ENCODE measurements at places on chromosomes 3 and 15. TPM values are rescaled to one million over a fixed set of nuclear protein-coding genes. Genes with fewer than 3 reads are reported as not detected.

DNA sequence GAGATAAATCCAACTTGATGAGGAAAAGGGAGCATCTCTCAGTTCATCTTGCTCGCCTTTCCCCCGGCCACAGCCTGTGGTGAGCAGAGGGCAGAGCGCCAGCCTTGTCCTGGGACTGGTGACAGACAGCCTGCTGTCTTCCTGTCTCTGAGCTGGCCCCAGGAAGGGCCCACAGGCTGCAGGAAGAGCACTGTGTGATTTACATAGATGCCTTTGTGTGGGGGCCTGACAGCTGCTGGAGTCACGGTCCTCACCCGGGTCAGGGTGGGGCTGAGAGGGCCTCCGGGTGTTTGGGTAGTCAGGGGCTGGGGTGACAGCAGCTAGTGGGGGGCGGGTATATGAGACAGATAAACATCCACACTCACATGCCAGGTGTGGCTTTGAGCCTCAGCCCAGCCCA is 29.3 kb downstream of the PLA2G4D start:
- H3K27me3 ChIP-seq = no peaks in the 10 kb centered on the region
- no peak for DNase-seq
- no peaks in the 10 kb centered on the region for H3K4me1 ChIP-seq
- H3K27ac ChIP-seq = no peak overlapping the region
- H3K36me3 ChIP-seq = no peaks in the 10 kb centered on the region
- no peak overlapping the region for H3K4me3 ChIP-seq

GRCh38 chr3:119206611-119207511 is 33.5 kb downstream of the UPK1B start:
- no peaks in the 10 kb centered on the region for H3K36me3 ChIP-seq
- no peak overlapping the region for H3K4me3 ChIP-seq
- no peak for DNase-seq
- no peaks in the 10 kb centered on the region for H3K4me1 ChIP-seq
- H3K27ac ChIP-seq = no peak overlapping the region

DNA sequence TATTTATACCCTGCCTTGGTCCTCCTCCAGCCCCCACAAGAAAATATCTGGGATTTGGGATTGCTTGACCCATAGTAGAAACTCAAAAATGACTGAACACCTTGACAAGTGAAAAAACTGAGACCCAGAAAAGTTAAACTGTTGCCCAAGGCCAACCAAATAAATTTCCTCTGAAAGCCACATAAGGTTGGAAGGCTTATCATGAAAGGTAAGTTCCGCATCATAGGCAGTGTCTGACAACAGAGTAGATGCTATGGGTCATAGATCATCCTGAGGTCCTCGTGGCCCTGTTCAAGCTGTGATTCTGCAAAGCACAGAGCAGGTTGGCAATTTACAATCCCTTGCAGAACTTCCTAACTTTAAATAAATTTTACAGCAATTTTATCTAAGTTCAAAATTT is 140.8 kb upstream of the TSC22D2 start:
- H3K27me3 ChIP-seq = no peaks in the 10 kb centered on the region
- H3K27ac ChIP-seq = no peak overlapping the region
- DNase-seq = no peak
- no peak overlapping the region for H3K4me3 ChIP-seq
- H3K36me3 ChIP-seq = no peaks in the 10 kb centered on the region

DNA sequence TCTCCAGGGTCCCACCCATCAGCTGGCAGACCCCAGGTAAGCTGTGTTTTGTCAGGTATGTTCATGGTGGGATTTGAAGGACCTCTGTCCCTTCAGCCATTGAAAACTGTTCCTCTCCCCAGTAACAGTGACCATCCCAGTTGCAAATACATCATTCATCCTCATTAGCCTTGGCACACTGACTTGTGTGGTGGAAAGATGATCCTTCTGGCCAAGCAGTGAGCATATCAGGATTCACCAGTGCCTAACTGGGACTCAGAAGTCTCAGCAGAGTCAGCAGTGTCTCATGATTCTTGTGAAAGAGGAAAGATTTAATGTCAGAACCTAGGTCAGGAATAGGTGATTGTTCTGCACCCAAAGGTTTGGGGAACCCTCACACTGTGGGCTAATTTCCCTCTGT is 90.2 kb downstream of the DNAJB8 start:
- H3K4me3 ChIP-seq = no peak overlapping the region
- H3K36me3 ChIP-seq = no peaks in the 10 kb centered on the region
- no peak overlapping the region for H3K27ac ChIP-seq
- H3K4me1 ChIP-seq = no peaks in the 10 kb centered on the region

- H3K4me3 ChIP-seq = no peak overlapping the region
- H3K36me3 ChIP-seq = no peaks in the 10 kb centered on the region
- DNase-seq = no peak
- H3K27me3 ChIP-seq = no peaks in the 10 kb centered on the region
Measured at GRCh38 chr15:98669638-98670037, 21.3 kb downstream of the IGF1R start.

GRCh38 chr3:37652851-37653250 is 208.8 kb upstream of the CTDSPL start:
- H3K27ac ChIP-seq = peak overlapping the region; percentile 45
- H3K36me3 ChIP-seq = no peaks in the 10 kb centered on the region
- no peak for DNase-seq
- H3K4me1 ChIP-seq = peaks cover 2% of the 10 kb centered on the region
- no peaks in the 10 kb centered on the region for H3K27me3 ChIP-seq

- no peaks in the 10 kb centered on the region for H3K36me3 ChIP-seq
- no peak overlapping the region for H3K27ac ChIP-seq
- no peaks in the 10 kb centered on the region for H3K27me3 ChIP-seq
- peak; percentile 75 for DNase-seq
- no peak overlapping the region for H3K4me3 ChIP-seq
Measured at GRCh38 chr3:135895106-135895733, 70.3 kb upstream of the PPP2R3A start.

- H3K27ac ChIP-seq = no peak overlapping the region
- H3K4me1 ChIP-seq = no peaks in the 10 kb centered on the region
- no peak for DNase-seq
- H3K4me3 ChIP-seq = no peak overlapping the region
Measured at GRCh38 chr3:179806177-179806576, 153.3 kb downstream of the USP13 start.

- H3K36me3 ChIP-seq = no peaks in the 10 kb centered on the region
- no peak for DNase-seq
- no peaks in the 10 kb centered on the region for H3K4me1 ChIP-seq
Measured at GRCh38 chr3:126835472-126836219, 131.6 kb downstream of the CHCHD6 start.

- no peak overlapping the region for H3K4me3 ChIP-seq
- H3K27ac ChIP-seq = no peak overlapping the region
- no peak for DNase-seq
- H3K4me1 ChIP-seq = no peaks in the 10 kb centered on the region
Measured at GRCh38 chr3:3353153-3353552, 173.7 kb upstream of the CRBN start.

DNA sequence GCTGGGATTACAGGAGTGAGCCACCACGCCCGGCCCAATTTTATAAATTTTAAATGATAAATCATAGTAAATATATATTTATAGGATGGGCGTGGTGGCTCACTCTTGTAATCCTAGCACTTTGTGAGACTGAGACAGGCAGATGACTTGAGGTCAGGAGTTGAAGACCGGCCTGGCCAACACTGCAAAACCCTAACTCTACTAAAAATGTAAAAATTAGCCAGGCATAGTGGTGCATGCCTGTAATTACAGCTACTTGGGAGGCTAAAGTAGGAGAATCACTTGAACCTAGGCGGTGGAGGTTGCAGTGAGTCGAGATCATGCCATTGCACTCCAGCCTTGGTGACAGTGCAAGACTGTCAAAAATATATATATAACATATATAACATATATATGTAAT is 26.4 kb downstream of the MFN1 start:
- H3K27ac ChIP-seq = no peak overlapping the region
- no peaks in the 10 kb centered on the region for H3K27me3 ChIP-seq
- no peak overlapping the region for H3K4me3 ChIP-seq

- H3K36me3 ChIP-seq = no peaks in the 10 kb centered on the region
- H3K4me3 ChIP-seq = no peak overlapping the region
- H3K27me3 ChIP-seq = no peaks in the 10 kb centered on the region
- H3K27ac ChIP-seq = no peak overlapping the region
Measured at GRCh38 chr3:146148468-146148931, 12.5 kb downstream of the PLOD2 start.

- no peak overlapping the region for H3K4me3 ChIP-seq
- H3K36me3 ChIP-seq = no peaks in the 10 kb centered on the region
- no peaks in the 10 kb centered on the region for H3K27me3 ChIP-seq
- no peak for DNase-seq
Measured at GRCh38 chr3:30437171-30437601, 169.2 kb upstream of the TGFBR2 start.

DNA sequence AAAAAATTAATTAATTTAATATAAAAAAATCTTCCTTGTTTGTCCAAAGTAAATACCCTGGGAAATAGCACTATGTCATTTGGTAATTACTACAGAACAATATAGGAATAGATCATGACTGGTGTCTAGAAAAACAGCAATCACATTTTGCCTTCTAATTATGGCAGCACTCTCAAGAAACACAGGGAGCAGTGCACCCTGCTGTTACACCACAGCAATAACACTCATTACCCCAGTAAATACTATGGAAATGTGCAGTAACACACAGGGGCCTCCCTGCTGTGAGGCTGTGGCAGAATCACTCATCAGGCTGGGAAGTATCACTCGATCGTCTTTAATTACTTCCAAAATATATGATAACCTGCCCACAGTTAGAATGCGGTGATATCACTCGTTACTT is 646.0 kb downstream of the TUSC7 start:
- DNase-seq = no peak
- no peaks in the 10 kb centered on the region for H3K36me3 ChIP-seq
- H3K4me3 ChIP-seq = no peak overlapping the region
- H3K4me1 ChIP-seq = no peaks in the 10 kb centered on the region

- no peak overlapping the region for H3K27ac ChIP-seq
- no peak for DNase-seq
- H3K27me3 ChIP-seq = no peaks in the 10 kb centered on the region
- no peaks in the 10 kb centered on the region for H3K4me1 ChIP-seq
- no peak overlapping the region for H3K4me3 ChIP-seq
Measured at GRCh38 chr3:183488343-183488742, 59.9 kb upstream of the MCF2L2 start.

Gene DLEC1
- 2.0 TPM for total RNA-seq

Gene RASL12
- 12.6 TPM for total RNA-seq

Measured in breast epithelium (tissue), 4 donors.